ENCODE measurements at places on chromosomes 13 and 19.

- no peak for DNase-seq
These were observed 1.2 kb upstream of the FAM83E start for GRCh38 chr19:48616041-48616436.

DNA sequence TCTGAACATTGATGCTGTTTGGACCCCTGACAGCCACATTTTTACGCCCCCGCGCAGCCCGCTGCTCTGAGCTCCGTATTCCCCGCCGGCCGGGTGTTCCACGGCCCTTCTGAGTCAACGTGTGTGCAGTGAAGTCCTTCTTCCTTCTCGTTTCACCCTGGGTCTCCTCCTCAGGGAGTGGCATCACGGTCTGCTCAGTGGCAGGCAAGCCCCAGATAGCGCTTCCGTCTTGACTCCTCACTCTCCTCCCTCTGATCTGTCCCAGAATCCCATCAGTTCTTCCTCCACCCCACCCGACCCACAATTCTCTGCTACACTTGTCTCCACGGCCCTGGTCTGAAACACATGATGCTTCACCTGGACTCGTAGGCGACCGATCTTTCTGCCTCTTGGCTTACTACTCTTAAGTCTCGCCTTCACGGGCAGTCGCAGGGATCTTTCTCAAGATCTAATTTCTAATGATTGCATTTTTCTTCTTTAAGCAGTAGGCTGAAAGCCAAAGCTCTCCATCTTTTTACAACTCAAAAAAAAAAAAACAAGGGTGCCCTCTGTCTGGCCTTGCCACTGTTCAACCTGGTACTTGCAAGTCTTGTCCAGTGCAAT is 33.9 kb downstream of the CCNE1 start:
- DNase-seq: no peak

DNA sequence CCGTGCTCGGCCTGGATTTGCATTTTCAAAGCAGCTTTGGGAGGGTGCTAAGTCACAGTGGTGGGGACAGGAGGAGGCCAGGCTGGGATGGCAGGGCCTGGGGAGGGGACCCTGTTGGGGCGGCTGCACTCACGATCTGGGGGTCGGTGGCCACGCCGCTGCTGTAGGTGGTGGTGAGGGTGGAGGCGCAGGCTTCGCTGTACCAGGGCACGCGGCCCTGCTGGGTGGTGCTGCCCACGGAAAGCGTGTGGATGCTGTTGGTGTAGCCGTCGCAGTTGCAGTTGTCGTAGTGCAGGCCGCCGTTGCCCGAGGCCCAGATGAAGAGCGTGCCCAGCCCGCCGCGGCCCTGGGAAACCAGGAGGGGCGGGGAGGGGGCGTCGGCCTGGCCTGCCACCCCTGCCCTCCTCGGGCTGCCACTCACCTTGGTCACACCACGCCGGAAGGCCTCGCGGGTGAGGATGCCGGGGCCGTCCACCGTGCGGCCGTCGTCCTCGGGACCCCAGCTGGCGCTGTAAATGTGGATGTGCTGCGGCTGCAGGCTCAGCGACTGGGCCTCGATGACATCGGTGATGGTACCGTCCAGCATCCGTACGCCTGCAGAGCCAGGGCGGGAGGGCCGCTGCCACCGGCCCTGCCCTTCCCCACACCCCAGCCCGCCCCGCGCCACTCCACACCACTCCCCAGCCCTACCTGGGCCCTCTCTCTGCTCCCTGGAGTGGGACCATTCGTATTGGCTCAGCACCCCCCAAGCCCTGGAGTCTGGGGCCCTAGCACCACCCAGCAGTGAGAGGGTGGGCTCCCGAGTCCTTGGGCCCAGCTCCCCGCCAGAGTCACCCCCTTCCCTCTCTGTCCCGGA is 3.2 kb downstream of the PCSK4 start:
- no peak for DNase-seq

- DNase-seq: no peak
These were observed 24.3 kb downstream of the ERCC5 start for GRCh38 chr13:102869948-102870676.

DNA sequence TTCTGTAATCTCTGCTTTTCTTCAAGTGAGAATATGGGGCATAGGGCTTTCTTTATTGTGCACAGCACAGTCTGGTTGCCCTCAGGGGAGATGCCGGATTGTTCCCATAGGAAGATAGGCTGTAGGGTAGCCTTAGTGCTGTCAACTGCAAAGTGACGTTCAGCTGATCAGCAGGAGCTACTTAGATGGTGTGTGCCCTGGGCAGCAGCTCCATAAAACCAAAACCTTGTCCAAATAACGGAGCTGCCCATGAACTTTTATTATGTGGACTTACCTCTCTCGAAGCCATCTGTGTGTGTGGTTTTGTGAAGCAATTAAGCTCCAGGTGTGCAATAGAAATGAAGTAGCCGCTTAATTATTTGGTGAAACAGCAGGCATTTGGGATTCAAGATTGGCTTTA is 120.0 kb upstream of the RNF113B start:
- no peak for DNase-seq

GRCh38 chr13:76620036-76620435 is 266.2 kb downstream of the KCTD12 start:
- DNase-seq: no peak

DNA sequence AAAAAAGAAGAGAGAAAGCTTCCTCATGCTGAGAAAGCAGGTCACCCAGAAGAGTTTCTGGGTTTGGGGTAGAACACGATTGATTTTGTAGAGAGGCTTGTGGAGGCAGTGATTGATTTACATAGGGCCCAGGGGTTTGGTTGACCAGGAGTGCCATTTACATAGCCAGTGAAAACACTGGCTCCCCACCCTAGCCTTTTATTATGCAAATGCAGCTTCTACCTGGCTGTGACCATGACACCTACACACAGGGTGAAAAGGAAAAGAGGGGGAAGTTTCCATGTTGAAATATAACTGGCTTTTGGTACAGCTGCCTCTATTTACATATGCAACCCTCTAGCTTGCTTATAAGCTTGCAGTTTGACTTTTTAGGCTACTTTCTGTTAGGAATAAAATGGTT is 62.0 kb downstream of the ZNF100 start:
- no peak for DNase-seq

DNA sequence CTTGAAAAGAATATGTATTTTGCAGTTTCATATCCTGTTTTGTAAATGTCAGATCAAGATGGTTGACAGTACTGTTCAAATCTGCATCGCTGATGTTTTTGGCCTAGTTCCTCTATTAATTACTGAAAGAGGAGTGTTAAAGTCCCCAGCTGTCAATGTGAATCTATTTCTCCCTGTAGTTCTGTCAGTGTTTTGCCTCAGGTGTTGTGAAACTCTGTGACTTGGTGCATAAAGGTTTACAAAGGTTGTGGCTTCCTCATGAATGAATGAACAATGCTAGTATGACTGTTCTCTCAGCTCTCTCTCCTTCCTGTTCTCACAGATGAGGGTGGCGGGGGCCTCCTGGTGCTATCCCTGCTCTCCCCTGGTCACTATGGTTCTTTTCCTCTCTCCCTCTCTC is 142.4 kb downstream of the MYCBP2 start:
- DNase-seq: no peak

GRCh38 chr13:36950920-36951319 is 30.9 kb upstream of the SMAD9 start:
- no peak for DNase-seq

- DNase-seq: no peak
These were observed 308.7 kb downstream of the MYO16 start for GRCh38 chr13:108938155-108938554.

- DNase-seq: no peak
These were observed 418.9 kb upstream of the ARGLU1 start for GRCh38 chr13:106986687-106987426.

GRCh38 chr13:52159159-52159982 is at the start of gene NEK3:
NEK3 (minus strand) TSS chr13:52159597; CDS start chr13:52156191, 3,406 bp downstream.
- DNase-seq: peak; percentile 41

Data from stimulated activated CD8-positive, alpha-beta memory T cell treated with anti-CD3 and anti-CD28 coated beads, Interleukin-15, amount 100 ng/mL, for 4 hours (primary cell).